Stimulated activated CD4-positive, alpha-beta T cell treated with anti-CD3 and anti-CD28 coated beads, Interleukin-2, amount 100 ng/mL, for 48 hours (primary cell): ENCODE measurements at places on chromosomes 2 and 18.
A peak's percentile ranks its signal among the peaks of the same experiment; 100 is the strongest.

DNA sequence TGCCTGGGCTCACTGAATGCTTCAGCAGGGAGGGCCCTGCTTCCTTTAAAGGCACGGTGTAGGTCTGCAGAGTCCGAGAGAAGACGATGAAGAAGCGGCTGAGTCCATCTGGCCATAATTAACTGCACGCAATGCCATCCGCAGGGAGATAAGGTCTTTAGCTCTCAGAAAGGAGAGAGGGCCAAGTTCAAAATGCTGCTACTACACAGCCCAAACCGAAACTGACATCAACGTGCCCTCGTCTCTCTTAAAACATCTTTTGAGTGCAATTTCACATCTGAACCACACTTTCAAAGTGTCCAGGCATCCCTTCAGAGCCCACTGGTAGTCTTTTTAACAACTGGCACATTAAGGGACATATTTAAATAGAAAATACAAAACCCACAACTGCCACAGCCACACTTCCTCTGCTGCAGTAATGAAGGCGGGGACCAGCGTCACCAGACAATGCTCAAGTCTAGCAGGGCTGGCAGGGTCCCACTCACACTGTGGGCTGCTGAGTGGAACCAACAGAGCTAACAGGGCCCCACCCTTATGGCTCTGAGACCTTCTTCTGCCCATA lies 35.8 kb downstream of the ST3GAL5 start:
- DNase-seq = no peak

DNA sequence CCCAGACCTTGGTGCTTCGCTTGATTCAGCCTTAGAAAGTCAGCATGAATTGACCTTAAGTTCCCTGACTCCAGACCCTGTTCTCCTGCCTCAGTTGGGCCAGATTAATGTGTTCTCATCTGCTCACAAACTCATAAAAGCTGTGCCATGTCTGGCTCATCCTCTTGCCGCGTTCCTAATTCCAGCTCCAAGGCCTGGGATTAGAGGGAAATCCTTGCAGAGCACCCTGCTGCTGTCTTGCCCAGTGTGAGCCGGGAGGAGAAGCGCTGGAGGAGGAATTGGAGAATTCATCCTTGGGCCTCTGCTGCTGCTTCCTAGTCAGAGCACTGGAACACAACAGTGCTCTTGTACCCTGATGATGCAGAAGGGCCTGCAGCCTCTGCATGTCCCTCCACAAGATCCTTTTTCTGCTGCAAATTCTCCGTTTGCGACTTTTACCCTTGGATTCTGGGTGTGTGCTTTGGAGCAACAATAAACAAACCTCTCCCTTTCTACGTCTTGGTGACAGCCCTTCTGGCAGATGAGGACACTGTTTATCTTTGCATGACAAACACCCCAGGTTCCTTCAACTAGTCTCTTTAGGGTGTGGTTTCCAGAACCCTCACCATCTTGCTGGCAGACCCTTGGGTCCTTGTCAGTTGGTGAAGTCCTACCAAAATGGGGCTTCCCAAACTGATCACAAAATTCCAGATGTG lies 46.9 kb upstream of the CNGA3 start:
- DNase-seq = no peak

DNA sequence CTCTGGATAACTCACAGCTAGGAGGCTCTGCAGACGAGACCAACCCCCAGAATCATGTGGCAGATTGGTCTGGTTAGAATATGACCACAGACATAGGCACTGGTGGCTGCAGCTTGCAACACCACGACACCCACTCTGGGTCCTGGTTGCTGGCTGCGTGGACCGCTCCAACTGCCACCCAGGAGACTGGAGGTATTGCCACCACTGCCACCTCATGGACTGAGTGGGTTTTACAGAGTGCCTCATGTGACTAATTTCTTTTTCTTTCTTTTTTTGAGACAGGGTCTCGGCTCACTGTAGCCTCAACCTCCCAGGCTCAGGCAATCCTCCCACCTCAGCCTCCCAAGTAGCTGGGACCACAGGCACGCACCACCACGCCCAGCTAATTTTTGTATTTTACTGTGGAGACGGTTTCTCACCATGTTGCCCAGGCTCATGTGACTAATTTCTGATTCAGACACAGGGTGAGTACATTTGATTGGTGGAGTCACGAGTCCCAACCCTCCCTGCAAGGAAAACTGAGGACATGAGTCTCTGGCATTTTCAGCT lies 29.9 kb upstream of the NT5DC4 start:
- peak; percentile 45 for DNase-seq

- no peak for DNase-seq
These were observed 491.0 kb downstream of the LRP1B start for GRCh38 chr2:141639809-141640208.

DNA sequence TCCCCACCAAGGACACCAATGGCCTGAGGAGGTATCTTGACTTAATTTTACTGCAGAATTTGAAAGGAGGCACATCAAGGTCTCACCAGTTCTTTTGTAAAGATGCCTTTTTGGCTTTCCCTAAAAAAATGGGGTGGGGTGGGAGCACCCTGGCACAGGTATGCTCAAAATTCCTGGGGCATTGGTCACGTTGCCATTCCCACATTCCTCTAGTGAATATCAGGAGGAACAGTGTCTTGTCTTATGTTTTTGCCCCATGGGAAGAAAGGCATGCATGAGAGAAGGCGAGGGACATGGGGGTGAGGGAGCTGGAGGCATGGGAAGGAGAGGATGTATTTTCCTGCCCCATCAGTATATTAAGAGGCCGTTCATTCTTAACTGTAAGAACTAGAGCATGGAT lies 275.3 kb downstream of the CMPK2 start:
- no peak for DNase-seq

DNA sequence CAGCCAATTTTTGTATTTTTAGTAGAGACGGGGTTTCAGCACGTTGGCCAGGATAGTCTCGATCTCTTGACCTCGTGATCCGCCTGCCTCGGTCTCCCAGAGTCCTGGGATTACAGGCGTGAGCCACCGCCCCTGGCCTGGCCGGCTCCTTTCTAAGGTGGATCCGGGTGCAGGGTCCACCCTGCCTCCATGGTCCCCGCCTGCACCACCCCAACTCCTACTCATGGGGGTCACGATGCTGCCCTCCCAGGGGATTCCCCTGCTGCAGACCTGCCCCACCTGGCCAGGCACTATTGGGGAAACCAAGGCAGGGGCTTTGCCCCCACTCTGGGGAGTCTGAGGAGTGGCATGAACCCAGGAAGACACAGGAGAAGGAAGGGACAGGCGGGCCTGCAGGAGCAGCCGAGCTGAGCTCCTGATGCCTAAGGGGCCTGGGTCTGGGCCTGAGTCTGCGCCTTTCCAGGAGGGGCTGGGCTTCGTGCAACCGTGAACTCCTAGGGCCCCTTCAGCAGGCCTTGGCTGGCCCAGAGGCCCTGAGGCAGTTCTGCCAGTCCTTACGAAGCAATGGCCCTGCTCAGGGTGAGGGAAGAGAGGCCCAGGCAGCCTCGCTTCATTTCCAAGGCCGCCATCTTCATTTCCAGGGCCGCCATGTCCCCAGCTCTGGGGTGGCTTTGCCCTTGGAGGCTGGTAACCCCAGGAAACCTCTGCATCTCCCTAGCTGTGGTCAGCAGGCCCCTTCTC lies 67.2 kb upstream of the SMAD7 start:
- DNase-seq = no peak

DNA sequence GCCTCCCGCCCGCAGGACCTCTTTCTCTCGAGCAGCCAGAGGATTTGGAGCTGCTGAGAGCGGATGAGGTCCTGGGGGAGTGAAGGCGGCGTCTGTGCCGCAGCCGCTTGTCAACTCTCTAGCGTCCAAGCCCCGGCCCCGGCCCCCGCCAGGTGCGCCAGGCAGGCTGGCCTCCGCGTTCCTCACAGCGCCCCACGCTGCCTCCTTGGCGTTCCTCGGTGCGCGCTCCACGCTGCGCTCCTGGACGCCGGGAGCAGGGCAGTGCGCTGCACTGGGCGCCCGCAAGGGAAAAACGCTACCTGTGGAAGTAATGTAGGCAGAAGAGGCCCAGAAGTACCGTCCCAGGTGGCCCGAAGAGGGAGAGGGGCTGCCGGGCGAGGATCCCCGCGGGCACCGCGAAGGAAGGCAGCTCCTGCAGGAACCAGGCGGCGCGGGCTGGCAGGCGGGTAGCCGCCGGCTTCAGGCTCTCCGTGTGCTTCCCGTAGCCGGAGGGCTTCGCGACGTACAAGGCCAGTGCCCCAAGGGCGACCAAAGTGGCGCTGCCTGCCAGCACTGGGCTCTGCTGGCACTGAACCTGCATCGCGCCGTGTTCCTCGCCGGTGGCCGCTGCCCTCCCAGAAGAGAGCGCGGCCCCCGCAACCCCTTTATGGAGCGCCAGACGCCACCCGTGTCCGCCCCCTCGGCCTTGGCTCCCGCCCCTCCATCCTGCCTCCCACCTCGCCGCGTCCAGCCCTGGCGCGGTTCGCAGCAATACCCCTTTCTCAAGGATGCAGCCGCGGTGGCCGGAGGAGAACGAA lies at the start of gene SRD5A2:
TSS of gene SRD5A2 (minus strand) at position 618 of the 797 bp plus-strand sequence. CDS start at position 580, 38 bp downstream.
- no peak for DNase-seq

DNA sequence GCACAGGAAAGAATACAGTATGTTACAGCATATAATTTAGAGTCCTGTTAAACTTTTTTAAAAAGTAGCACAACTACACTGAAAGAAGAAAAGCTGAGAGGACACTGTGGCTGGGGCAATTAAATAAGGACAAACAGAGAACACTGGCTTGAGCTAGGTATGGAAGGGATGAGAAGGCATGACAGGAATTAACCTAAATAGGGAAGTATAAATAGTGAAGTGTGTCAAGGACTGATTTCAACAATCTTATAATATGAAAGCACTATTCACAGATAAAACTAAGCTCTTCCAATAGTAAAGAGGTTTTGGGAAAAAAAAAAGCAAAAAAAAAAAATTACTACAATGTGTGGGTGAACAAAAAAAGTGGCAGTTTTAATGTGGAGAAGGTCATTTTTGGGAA lies 45.5 kb downstream of the PPP3R1 start:
- DNase-seq = no peak

DNA sequence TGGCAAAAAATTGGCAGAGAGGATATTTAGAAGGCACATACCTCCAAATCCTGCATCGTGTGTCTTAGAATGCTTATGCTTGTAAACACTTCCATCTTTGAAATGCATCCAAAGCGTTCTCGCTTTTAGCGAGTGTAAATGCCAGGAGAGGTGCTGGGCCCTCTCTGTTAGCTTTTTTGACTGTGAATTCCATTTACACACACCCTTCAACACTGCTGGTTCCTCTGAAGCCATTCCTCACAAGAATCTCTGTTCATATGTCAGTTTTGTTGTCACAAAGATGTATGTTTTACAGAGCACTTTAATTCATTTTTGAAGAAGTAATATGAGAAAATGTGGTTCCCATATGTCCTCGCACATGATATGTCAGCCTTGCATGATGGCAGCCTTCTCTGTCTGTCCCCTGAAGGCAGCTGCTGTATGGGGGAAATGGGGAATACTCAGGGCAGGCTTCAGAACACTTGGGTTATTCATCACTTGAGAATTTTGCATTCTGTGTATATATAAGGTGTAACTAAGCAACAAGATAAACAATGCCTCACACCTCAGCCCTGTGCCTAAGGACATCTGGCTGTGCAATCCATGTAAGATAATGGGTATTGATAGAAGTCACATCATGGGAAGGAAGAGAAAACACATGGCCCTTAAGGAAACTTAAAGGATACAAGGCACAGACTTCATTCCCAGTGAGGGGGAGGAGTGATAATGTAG lies 52.3 kb downstream of the RAB27B start:
- DNase-seq = no peak

DNA sequence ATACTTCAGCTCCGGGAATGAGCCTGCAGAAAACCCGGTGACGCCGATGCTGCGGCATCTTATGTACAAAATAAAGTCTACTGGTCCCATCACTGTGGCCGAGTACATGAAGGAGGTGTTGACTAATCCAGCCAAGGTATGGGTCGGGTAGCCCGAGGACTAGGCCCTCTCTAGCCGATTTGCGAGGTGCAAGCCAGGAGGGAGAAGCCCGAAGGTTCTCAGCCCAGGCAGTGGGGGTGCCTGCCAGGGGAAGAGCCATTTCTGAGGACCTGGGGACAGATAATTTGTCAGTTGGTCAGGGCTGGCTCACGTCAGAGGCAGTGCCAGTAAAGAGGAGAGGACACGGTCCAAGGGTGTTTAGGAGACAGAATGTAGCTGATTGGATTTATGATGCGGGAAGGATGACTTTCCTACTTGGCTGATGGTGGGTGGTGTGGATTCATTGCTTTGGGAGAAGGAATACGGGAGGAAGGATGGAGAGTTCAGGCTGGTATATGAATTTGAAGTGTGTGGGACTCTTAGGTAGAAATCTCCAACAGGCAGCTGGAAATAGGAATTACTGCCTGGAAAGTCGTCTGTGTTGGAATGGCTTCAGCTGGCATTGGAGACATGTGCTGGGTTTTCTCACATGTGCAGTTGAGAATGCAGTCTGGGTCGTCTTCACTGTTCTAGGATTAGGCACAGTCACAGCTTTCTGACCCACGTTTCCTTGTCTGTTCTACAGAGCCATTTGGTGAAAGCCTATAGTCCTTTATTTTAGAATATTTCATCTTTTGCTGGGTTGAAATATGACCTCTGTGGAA lies 874 bp downstream of the NDUFAF7 start:
- no peak for DNase-seq

GRCh38 chr2:217167531-217167930 lies 307.7 kb upstream of the TNP1 start:
- no peak for DNase-seq

DNA sequence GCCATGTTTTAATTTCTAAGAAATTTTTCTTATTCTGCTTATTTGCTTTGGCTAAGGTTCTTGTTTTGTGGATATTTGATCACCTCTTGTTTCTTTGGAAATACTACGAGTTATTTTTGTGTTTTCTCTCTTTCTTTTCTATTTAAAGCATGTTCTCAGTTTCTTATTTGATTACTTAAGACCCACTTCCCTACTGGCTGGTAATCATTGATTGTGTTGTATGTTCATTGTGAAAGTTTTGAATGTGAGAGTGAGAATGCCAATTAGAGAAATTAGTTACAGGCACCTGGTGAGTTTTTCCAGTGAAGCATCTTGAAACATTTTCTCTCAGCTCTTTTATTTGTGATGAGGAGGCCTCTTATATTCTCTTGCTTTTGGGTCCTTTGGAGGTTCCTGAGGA lies 226.7 kb upstream of the MC4R start:
- no peak for DNase-seq

GRCh38 chr2:232877940-232878511 lies 8.0 kb downstream of the SNORC start:
- DNase-seq = no peak
